Activated CD8-positive, alpha-beta memory T cell treated with anti-CD3 and anti-CD28 coated beads, Interleukin-2, amount 10 ng/mL, durations not matched to agents 7 days and 5 days (primary cell): ENCODE measurements at places on chromosomes 16 and 17. TPM values are rescaled to one million over a fixed set of nuclear protein-coding genes. Genes with fewer than 3 reads are reported as not detected.

- no peak for DNase-seq
Measured at GRCh38 chr17:77478899-77479298, 338.1 kb downstream of the SEC14L1 start.

DNA sequence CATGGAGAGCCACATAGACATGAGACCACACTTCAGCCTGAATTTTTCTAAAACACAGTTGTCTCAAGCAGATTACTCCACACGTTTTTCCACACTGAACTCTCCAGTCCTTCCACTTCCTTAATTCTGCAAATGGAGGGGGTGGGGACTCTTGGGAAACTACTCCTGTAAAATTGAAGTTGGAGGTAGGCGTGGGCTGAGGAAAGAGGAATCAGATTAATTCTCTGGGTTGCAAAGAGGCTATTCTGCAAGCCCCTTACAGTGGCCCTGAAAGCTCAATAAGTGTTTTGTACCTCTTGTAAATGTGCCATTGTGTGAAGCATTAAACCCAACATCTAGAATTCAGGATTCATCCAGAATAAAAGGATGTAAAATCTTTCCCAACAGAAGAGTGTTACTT lies 9.6 kb downstream of the MARVELD3 start:
- no peak for DNase-seq

- DNase-seq, result no peak
Measured at GRCh38 chr17:37447641-37448040, 41.0 kb downstream of the TADA2A start.

- DNase-seq, result no peak
Measured at GRCh38 chr17:7992516-7992915, 9.9 kb upstream of the GUCY2D start.

DNA sequence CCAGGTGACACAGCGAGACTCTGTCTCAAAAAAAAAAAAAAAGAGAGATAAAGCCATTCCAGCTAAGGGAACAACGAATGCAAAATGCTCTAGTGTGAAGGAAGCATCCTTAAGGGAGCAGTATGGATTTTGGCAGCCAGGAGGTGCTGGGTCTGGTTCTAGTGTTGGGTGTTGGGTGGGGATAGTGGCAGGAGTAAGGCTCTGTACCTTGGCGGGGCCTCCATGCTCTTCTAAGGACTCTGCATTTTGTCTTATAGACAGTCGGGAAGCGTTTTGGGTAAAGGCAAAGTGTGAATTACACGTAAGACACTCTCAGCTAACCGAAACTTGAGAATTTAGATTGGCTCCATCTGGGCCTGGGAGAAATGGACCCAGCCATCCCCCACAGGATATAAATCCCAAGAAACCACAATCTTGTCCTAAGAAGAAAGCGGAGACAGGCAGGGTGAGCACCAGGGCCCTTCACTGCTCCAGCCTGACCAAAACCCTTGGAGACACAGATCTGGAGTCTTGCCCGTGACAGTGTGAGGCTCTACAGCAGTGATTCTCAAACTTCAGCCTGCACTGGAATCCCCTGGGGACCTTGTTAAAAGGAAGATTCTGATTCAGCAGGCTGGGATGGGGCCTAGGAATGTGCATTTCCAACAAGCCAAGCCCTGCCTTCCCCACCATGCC lies 33.1 kb upstream of the PHB1 start:
- DNase-seq, result no peak

- DNase-seq, result no peak
Measured at GRCh38 chr17:68379692-68380677, 77.3 kb downstream of the WIPI1 start.

DNA sequence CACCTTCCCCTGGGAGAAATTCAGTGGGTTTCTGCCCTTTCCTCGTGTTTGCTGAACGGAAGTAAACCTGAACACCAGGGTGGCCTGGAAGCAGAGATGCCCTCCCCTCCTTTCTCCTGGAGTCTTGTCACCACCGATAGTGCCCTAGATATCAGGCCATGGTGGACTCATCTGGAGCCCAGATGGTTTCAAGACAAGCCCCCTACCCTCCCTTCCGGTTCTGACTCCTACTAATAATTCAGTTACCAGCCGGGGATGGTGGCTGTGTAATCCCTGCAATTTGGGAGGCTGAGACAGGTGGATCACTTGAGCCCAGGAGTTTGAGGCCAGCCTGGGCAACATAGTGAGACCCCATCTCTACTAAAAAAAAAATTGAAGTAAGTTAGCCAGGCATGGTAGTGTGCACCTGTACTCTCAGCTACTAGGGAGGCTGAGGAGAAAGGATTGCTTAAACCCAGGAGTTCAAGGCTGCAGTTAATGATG lies 2.4 kb downstream of the ZNF469 start:
- DNase-seq, result no peak

DNA sequence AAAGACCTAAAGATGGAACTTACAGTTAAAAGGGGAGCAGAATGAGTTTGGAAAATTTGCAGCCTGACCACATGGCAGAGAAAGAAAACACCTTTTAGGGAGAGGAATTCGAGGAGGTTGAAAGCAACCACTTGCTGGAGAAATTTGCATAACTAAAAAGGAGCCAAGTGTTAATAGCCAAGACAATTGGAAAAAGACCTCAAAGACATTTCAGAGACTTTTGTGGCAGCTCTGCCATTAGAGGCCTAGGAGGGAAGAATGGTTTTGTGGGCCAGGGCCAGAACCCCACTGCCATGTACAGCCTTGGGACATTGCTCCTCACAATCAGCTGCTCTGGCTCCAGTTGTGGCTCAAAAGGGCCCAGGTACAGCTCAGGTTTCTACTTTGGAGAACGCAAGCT lies 338.5 kb downstream of the UTP18 start:
- DNase-seq, result no peak

DNA sequence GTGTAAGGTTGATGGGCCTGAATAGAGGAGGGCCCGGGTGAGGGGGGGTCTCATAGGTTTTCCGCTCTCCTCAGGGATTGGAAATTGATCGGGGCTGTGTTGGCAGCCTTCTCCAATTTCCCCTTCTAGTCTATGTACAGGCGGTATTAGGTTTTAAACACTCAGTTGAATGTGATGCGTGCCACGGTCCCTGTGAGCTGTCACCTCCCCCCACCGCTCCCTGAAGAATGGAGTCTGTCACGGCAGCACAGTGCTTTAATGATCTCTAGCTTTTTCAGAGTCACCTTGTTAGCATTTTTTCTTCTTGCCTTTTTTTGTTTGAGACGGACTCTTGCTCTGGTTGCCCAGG lies 800 bp downstream of the COX4I1 start:
- DNase-seq, result no peak

GRCh38 chr17:62703261-62703775 lies 75.8 kb downstream of the MRC2 start:
- no peak for DNase-seq

- DNase-seq, result no peak
Measured at GRCh38 chr16:57131351-57131970, 39.1 kb downstream of the CPNE2 start.

DNA sequence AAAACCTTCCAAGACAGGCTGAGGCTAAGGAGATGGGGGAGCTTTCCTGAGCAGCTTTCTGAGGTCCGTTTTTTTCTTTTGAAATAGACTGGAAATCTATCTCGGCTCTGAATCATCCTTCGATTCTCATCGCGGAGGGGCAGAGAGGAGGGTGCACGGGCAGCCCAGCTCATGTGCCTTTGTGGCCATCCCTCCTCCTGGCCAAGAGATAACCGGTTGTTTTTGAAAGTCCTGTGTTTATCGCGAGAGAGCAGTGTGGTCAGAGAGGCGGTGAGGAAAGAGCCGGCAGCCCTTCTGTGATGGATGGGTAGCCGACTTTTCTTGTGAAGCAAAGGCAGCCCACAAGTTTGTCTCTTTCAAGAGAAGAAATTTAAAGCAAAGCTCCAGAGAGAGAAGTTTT lies 191.6 kb downstream of the CCDC182 start:
- no peak for DNase-seq

- DNase-seq, result no peak
Measured at GRCh38 chr17:10247810-10248209, 49.4 kb upstream of the GAS7 start.

DNA sequence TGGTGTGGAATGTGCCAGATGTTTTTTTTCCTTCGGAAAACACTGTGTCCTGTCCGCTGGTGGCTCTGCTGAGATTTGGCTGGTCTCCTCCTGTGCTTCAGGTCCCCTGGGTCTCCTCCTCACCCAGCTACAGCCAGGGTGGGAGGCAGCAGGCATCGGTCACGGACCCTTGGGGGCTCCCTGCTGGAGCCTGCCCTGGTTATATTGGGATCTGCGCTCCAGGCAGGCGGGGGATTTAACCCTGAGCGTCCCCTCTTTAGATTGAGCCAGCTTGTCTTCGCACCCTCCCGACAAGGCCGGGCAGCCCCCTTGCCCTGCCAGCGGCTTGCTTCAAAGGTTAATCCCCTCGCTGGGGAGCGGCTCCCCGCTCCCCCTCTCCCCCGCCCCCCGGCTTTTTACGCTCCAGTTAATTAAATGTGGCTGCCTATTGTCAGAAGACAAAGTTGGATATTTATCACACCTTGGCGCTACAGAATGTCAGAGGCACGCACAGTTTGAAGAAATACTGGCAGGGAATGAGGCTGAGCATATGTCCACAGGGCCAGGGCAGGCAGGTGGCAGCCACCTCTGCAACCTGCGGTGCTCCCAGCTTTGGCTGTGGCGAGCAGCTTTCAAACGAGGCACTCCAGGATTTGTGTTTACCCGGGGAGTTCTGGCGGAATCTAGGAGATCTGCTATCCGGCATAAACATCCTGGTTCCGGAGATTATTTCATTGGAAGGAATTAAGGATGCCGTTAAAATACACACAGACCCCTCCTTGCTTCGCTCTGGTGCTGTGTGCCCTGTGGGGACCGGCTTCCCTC lies 38.2 kb upstream of the GSE1 start:
- DNase-seq, result no peak

DNA sequence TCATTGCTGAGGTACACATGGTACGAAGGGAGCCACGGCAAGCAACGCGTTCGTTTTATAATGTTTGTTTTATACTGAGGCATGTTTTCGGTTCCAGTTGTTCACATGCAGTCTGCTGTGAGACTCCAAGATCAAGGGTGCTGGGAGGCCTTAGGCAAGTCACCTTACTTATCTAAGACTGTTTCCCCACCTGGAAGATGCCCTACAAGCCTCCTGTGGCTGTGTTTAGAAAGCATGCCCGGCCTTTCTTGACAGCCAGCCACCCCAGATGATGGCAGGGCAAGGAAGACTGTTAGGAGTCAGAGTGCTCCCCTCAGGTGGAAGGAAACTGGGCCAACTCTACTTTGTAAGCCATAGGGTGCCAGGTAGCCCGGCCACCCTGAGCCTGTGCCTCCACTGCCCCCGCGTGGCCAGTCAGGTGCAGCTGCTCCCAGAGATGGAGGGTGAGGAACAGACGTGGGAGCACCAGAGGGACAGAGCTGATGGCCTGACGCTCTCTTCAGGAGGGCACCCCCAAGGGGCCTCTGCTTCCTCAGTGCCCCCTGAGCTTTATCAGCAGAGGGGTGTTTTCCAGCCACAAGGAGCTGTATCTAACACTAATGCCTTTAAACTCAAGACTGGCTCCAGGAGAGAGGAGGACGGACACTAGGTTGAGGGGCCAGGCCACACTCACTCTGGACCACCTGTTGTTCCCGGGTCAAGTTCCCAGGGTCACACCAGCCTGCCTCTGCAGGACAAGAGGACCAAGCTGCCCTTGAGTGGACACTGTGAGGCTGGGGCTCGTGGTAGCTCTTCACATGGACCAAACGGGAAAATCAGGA lies 5.4 kb downstream of the NAT9 start:
- peak; percentile 81 for DNase-seq

- no peak for DNase-seq
Measured at GRCh38 chr17:64226132-64226531, 36.9 kb downstream of the TEX2 start.

GRCh38 chr17:81471818-81472456 lies 40.7 kb downstream of the ACTG1 start:
- no peak for DNase-seq

DNA sequence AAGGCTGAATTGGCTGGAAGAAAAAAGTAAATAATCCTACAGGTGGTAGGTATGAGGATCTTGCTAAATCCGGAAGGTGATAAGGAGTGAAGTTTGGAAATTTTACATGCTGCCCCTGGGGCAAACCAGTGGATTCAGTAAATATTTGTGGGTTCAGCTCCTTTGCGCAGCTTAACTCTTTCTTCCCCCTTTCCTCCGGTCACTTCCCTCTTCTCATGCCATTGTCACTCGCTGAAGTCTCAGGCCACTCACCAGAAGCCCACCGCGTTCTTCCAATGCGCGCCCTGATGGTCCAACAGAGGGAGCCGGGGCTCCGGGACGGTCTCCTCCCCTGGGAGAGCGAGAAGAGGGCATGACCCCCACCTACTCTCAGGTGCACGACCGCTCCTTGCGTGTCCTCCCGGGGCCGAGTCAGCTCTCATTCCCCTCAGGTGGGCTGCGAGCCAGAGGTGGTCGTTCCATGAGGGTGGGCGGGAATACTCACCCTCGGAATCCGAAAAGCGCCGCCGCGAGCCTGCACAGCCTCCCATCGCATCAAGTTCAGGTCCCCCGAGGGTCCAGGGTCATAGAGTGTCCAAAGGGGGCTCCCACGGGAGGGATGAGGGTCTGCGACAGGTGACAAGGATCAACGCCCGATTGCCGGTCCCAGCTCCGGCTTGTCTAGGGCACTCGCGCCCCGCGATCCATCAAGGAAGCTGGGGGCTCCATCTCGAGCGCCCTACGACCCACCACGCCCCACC lies 474 bp downstream of the CLN3 start:
- DNase-seq, result peak; percentile 55

Gene KRT25
- not detected for total RNA-seq

Gene THOC6
- 45.6 TPM for total RNA-seq

Gene ABCA6
- 0.29 TPM for total RNA-seq

Gene LRRC37A2
- 13.0 TPM for total RNA-seq

Gene DVL2
- 62.0 TPM for total RNA-seq
